ENCODE measurements at places on chromosomes 2 and 18.

- DNase-seq, result peak; percentile 63
These were observed 88.8 kb downstream of the VIT start for GRCh38 chr2:36785179-36785795.

GRCh38 chr2:160918906-160919503 is 241.2 kb upstream of the TANK start:
- peak; percentile 14 for DNase-seq

DNA sequence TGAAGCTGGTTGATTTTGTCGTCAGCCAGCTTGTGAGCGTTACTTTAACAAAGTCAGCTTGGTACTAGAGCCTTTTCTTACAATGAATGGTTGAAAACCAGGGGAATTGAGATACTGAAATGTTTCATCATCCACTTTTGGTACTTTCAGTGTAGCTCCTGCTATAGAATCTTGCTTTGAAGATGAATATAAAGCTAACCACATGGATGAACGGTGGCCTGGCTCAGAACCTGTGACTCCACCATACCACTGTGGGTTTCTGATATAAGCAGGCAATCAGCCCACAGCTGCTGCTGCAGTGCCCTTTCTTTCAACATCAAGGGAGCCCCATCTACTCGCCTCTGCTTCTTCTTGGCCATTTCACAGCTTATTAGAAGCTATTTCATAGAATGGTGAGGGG is 53.2 kb upstream of the GPR45 start:
- peak; percentile 7 for DNase-seq

DNA sequence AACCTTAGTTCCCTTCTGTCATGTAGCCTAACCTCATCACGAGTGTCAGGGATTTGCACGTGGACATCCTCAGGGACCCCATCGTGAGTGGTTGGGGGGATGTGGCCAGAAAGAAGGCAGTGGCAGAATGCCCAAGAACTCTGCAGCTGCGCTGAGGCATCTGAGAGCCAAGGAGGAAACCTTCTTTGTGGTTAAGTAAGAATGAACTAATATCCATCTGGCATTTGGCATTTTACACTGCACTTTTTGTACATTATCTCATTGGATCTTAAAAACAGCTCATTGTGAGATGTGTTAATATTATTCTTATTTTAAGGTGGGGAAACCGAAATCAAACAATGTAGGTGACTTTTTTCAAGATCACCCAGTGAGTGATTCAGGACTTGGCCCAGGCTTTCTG is 32.6 kb upstream of the APCDD1 start:
- DNase-seq, result no peak

DNA sequence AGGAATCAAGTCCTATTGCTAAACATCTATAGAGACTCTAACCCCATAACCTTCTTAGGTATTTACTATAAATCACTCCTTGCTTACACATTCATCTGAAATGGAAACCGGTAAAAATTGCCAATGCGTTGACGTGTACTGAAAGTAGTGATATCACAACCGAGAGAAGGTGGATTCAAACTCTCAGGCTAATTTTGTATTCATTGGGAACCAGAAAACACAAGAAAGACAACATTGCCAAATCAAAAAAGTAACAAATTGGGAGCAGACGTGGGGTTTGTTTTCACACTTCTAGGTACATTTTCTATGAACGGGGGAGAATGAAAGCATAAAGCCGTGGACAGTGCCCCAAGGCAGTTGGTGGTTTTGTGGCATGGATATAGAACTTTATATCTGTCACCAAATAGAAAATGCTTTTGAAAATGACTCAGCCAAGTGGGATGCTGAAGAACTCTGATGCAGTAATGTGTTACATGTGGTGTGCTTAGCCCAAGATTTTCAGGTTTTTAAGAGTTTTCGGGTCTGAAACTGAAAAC is 155.1 kb upstream of the RASGRP3 start:
- DNase-seq, result peak; percentile 37

GRCh38 chr18:58315739-58316215 is 271.8 kb downstream of the NEDD4L start:
- no peak for DNase-seq

DNA sequence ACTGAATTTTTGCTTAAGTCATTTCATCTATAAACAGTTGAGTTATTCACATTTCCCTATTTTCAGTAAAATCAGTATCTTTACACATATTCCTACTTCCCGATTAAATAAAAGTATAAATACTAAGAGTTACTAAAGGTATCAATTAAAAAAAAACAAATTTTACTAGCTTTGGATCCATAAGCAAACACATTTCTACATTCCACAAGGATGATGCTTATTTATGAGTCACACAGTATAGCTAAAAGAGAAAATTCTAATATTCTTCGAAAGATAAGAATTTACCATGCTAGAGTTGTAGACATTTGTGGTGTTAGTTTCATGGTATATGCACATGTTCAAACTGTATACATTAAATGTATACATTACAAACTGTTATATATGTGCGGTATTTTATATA is 23.7 kb downstream of the PGAP1 start:
- DNase-seq, result no peak

GRCh38 chr2:73859721-73860586 is 31.2 kb downstream of the STAMBP start:
- peak; percentile 58 for DNase-seq

DNA sequence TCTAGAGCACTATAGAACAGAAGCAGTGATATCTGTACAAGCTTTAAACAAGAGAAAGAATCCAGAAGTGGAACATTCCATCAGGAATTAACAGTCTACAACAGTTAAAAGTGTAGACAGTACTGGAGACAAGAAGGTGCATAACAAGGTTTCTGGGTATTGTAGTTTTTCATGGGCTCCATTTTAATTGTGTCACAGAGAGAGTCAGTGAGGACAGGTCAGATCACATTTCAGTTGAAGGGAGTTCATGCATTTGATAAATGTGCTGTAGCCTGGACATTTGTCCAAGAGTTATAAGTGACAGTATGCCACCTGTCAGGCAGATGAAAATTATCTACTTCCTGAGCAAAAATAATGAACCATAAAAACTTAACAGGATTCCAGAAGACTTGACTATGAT is 328.6 kb downstream of the CNTNAP5 start:
- DNase-seq, result no peak

DNA sequence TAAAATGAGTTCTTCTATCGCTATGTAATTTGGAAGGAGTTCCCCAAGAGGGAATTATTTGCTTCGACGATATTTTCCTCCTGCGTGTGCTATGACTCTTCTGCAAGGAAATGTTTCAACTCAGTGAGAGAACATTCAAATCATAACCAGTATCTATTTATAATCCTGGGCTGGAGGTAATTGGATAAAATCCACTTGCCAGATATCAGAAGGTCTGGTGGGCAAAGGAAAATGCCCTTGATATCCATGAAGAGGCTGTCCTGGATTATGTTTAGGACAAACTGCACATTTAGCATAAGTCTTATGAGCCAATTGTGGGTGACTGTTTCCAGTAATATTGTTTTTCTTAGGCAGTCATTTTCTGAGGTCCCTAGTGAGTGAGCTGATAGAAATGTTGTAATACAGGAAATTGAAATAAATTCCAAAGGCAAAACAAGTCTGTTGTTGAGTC is 17.7 kb downstream of the RPIA start:
- DNase-seq, result no peak
